ENCODE measurements at places on chromosomes 4 and X.

- no peak for DNase-seq
Measured at GRCh38 chrX:11881485-11882170, 123.6 kb downstream of the MSL3 start.

GRCh38 chr4:78018271-78019049 lies 38.7 kb upstream of the FRAS1 start:
- DNase-seq, result no peak

DNA sequence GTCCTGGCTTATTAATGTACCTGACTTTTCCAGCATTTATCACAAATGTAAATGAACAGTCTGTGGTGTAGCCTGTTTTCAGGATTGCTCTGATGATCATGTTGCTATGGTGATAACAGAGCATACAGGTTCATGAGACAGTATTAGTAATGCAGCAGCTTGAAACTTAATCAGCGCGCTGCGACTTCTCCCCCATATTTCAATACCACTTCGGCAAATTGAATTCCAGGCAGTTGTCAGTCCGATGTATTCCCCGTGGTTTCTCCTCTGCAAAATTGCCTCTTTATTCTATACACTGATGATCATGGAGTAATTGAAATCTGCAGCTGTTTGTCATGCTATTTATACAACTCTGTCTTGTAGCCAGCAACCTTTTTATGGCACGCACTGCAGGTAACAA lies 239.3 kb downstream of the C4orf33 start:
- peak; percentile 37 for DNase-seq

DNA sequence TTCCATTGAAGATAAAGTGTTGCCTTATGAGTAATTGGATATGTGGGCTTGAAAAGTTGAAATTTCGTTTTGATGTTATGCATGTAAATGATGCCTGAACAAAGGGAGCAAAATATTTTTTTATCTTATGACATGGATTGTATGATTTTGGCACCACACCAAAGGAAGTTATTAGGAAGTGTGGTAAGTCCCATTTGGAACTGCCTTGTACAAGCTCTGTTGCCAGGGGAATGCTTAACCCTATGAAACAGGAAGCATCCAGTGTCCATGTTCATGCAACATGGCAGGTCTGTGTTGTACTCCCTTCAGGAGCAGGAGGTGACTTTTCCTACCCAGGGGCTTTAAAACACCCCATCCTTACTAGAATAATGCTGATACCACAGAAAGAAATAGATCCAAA lies 13.2 kb downstream of the SMPX start:
- no peak for DNase-seq

GRCh38 chrX:13162772-13163410 lies 118.5 kb upstream of the FAM9C start:
- DNase-seq, result no peak

GRCh38 chr4:109969087-109969486 lies 56.4 kb downstream of the EGF start:
- DNase-seq, result no peak

DNA sequence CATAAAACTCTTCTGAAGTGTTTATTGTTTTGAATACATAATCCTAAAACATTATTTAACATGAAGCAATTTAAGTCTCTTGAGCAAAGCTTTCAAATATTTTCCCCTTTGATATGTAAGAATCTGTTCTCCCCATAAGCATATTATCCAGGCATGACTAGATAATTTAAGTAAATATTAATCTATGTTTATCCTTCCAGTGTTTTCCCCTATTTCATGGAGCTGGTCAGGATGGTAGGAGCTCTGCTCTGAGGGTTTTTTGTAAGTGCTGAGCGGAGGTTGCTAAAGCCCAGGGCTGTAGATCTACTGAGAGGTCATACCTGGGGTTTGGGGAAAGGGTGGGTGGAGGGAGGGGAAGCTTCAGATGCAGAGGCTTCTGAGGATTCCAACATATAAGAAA lies 258.9 kb upstream of the SFRP2 start:
- DNase-seq, result no peak

DNA sequence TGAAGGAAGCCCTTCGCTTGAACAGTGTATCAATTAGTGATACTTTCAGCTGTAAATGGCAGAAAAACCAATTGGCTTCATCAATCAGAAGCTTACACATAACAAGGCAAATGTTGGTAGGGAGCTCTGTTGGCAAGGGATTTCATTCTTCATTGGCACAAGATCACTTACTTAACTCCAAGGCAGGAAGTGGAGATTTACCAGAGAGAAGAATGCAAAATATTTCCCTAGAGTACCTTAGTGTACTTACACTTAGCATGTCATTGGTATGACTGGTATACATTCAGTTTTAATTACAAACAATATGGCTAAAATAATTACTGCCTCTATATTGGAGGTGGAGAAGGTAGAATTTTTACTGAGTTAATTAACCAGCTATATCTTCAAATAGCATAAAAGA lies 545.0 kb downstream of the GABRG1 start:
- no peak for DNase-seq

DNA sequence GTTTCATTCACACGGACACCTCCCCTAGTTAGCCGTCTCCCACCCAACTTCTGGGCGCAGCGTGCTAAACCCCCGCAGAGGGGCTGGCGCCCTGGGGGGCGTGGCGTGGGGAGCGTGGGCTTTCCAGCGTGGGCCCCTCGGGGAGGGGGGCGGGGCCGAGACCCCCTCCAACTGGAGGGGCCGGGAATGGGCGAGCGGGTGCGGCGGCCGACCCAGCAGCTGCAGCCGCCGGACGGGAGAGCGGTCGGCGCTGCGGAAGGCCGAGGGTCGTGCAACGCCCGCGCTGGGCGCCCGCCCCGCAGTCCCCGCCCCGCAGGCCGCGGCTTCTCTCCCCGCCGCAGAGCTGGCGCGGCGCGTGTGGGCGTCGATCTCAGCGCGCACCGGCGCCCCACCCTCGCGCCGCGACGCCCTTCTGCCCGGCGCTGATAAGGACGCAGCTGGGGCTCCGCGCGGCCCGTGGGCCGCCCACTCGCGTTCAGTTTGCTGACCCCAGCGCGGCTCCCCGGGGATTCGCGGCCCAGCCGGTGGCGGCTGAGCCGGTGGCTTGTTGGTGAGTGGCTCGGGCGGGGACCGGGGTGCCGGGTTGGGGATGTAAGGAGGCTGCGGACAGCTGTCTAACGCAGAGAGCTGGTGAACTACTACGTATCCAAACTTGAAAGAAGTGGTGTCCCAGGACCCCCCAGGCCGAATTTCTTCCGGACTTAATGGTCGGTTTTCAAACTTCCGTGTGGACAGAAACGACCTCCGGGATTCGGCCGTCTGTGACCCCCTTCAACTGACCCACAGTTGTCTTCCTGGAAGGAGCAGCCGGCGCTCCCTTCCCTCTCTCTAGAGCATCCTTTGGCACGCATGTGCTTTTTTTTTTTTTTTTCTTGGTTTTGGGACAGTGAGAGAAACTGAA lies 1.5 kb downstream of the FHDC1 start:
- no peak for DNase-seq

GRCh38 chrX:17743913-17744312 lies 6.6 kb downstream of the SCML1 start:
- DNase-seq, result no peak

DNA sequence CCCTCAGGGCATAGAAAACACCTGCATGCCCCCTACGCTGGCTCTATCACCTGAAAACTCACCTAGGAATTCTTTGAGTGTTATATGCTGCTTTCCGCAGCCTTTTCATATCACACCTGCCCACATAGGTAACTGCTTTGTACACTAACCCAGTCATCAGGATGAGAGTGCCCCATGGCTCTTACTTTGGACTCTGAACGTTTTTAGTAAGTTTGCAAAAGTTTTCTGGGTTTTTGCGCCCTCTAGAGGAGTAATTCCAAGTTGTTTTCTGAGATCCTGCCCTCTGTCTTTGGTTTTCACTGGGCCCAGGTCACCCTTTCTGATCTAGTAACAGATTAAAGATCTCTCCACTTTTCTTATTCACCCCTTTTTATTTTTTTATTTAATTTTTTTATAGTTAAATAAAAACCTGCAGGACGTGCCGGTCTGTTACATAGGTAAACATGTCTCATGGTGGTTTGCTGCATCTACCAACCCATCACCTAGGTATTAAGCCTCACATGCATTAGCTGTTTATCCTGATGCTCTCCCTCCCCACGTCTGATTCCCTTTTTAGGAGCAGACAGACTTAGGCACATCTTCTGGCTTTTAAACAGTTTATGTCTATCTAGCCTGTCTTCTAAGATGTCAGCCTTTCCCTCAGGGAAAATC lies 139.2 kb downstream of the NWD2 start:
- DNase-seq, result no peak

- no peak for DNase-seq
Measured at GRCh38 chrX:16633754-16634153, 16.2 kb upstream of the S100G start.

- DNase-seq, result no peak
Measured at GRCh38 chr4:26823583-26823982, 37.1 kb upstream of the STIM2 start.

DNA sequence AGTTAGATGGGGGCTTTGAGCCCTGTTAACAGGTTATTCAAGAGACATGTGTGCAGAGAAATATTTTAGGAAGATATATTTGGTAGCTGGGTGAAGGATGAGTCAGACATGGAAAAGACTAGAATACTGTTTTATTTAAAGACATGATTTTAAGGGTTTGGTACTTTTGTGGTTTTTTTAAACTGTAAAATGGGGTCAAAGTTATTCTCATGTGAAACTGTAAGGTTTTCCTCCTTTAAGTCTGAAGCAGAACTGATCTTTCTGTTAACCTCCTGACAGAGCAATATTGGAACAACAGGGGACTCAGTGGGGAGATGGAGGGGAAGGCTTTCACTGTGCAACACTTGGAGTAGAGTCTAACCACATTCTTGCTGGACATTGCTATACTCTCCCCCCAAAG lies 112.4 kb upstream of the LSM6 start:
- no peak for DNase-seq

DNA sequence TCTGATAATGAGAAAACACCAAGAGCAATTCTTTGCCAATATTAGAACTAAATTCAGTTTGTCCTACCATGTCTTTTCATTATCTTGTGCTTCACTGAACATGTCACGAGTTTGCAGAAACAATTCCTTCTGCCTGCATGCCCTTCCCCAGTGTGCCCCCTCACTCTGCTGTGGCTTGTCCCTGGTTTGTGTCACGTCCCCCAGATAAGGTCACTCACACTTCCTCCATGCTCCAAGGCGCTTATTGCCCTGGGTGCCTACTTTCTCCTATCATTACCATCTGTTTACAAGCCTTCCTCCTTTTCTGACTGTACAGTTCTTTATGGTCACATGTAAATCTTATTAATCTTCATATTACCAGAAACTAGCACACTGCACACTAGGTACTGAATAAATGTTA lies 394.1 kb downstream of the KCNIP4 start:
- no peak for DNase-seq

DNA sequence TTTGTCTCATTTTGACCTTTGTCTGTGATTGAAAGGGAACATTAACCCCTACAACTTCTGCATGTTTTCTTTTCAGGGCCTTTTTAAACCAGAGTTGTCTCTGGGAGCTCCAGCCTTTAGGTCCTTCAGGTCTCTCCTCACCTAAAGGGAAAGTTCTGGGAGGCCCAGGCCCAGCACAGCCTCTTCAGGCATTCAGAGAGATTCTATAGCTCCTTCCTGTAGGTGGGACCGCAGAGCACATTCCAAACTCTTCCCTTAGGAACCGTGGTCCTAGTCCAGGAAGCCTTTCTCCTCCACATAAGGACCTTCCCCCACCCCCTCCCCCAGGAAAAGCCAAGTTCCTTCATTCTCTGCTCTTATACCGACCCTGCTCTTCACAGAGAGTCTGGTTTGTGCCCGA lies 14.9 kb downstream of the NKX6-1 start:
- no peak for DNase-seq

DNA sequence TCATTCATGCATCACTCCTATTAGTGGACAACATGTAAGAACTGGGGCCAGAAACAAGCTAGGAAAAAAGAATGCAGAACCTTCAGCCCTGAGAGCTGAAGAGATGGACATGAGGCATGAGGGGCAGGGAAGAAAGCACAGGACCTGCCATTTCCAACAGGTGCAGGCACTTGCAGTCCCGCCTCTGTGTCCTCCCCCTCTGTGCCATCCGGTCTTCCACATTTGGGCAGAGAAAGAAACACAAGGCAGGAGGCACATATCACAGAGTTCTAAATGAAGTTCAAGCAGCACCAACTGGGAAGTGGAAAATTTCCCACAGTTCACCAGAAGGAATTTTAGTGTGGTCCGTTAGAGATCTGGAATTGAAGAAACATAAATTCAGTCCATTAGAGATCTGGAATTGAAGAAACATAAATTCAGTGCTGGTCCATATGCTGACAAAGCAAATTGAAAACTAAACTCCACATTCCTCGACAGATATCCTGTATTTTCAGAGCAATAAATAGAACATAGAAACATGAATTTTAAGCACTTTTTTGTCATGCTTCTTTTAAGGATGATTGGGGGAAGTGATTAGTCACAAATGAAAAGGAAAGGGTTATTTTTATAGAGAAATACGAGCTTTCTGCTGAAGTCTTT lies 57.2 kb upstream of the DAPP1 start:
- DNase-seq, result no peak

DNA sequence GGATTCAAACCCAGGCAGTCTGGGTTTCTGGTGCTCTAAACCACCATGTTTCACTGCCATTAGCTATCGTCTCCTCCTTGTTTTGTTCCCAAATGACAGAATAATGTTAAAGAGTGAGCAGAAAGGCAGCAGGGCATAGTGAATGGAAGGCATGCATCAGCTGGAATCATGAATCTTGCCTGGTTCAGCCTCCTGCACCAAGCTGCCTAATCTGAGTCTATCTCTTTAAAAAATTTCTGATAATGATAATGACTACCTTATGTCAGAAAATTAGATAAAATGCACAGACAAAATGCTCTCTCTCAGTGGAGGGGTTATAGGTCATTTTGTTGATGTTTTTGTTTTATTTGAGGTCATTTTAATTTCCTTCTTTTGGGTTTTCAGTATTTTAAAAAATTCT lies 187.4 kb downstream of the RASL11B start:
- DNase-seq, result no peak

GRCh38 chr4:132334081-132334480 lies 815.0 kb upstream of the PCDH10 start:
- DNase-seq, result no peak

DNA sequence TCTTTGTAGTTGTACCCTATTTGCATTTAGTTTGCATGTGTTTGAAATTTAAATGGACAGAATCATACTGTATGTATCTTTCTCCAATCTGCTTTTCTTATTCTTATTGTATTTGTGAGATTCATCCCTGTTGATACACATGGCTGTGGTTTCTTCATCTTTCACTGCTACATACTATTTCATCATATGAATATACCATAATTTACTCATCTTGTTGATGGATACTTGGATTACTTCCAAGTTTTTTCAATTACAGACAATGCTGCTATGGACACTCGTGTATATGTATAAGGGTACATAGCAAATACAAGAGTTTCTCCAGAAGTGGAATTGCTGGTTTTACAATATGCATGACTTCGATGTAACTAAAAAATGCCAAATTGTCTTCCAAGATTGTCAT lies 11.8 kb upstream of the KLHL8 start:
- no peak for DNase-seq
